Endothelial cell of umbilical vein (primary cell): ENCODE measurements at places on chromosomes 3 and 15. TPM values are rescaled to one million over a fixed set of nuclear protein-coding genes. Genes with fewer than 3 reads are reported as not detected.
A peak's percentile ranks its signal among the peaks of the same experiment; 100 is the strongest.

Gene RTP1
- polyA plus RNA-seq: not detected in 2 replicates

Gene DUOX1
- polyA plus RNA-seq: not detected in 2 replicates

DNA sequence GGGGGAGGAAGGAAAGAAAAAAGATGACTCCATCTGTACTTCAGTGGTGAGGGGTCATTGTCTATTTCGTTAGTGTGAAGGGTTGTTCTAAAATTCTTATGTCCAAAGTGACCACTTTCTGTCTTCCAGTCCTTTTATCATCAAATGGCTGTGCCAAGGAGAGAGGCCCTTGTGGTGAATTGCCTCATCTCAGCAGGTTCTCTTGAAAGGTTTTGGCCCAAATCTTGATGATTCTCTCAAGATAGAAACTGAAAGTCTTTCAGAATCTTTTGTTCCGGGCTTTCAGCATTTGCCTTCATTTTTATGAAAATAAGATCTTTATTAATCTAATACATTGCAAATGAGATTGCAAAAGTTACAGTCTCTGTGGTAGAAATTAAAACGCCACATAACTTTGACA, 575.8 kb downstream of the RSL24D1 start:
- DNase-seq: no peak

DNA sequence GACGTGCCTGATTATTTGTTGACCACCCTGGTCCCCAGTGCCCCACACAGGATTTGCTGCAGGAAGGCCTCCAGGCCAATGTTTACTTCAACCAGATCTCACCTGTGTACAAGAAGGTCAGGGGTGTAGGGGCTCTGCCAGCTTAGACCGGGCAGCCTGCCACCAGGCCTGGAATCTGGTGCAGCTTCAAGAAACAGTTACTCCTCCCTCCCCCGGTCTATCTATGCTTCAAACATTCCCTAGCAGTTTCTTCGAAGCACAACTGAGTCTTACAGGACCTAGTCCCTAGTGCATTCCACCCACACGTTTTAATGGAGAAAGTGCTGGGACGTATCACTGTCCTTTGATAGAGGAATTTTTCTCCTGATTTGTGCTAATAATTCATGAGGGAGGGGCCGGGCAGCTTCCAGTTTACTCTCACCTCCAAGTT, 8.0 kb downstream of the SH3BP5 start:
- DNase-seq: no peak

DNA sequence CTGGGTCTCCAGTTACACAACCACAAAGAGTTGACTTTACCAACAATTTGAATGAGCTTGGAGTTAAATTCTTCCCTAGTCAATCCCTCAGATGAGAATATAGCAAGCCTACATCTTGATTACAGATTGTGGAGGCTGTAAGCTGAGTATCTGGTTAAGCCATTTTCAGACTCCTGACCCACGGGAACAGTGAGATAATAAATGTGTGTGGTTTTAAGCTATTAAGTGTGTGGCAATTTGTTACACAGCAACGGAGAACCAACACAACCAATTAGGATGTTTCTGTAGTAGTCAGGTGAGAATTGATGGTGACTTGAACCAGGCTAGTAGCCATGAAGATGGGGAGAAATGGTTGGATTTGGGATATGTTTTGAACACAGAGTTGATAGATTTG, 37.7 kb upstream of the SLC4A7 start:
- no peak for DNase-seq

GRCh38 chr3:24963762-24964625, 464.1 kb upstream of the RARB start:
- peak; percentile 40 for DNase-seq
